NCI-H2081 (cell line): ENCODE measurements at places on chromosomes 4 and X.

DNA sequence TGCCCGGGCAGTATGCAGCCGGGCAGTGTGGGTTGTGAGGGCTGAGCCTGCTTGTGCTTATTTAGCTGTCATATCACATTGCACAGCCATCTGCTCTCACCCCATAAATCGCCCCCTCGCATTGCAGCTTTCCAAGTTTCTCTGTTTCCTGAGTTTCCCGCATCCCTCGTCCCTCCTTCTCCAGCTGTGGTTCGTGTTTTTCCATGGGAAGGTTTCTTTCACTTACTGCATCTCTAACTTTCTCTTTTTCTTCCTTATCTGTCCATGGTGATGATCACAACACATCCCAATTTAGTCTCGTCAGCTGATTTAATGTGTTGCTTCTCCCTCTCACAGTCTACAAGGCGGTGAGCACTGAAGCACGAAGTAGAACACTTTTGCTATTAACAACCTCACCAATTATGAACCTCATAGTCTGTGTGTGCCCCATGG is 118.1 kb downstream of the ENPP6 start:
- DNase-seq, result no peak

GRCh38 chrX:10160211-10160610 is 3.4 kb downstream of the CLCN4 start:
- DNase-seq, result no peak

GRCh38 chr4:181966104-181966551 is 277.1 kb upstream of the TENM3 start:
- DNase-seq, result no peak

DNA sequence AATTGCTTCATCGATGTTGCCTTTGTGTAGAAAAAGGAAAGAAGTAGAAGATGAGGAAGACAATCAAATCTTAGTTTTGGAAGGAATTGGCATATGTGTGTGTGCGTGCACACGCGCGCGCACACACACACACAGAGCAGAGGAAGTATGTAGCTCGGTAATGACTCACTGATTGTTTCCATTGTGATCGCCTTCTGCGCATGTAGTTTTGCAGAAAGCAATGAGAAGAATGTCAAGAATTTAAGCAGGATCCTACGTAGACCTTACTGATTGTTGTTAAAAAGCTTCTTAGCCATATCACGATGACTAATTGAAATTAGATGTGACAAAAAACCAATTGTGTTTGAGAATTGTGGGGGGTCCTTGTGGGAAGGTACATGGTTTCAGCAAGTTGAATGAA is 12.8 kb upstream of the LIMCH1 start:
- no peak for DNase-seq

DNA sequence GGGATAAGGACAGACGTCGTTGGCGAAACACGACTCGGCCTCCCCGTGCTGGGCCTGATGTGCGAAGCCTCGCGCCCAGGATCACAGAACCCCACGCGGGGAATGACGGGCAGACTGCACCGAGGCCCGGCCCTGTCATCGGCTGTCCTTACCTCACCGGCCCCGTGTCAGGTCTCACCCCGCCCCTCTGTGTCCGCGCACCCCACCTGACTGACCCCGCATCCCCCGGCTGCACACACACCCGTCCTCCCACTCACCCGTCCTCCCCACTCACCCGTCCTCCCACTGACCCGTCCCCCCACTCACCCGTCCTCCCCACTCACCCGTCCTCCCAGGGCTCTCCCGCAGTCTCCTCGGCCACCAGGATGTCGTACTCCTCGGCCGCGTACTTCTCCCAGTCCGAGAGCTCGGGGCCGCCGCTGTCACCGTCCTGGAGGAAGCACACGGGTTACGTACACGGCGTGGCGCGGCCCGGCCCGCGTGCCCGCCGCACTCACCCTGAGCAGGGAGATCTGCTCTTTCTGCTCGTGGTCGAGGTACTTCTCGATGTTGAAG is 19.8 kb upstream of the GTPBP6 start:
- DNase-seq, result no peak
